WTC11 (cell line): ENCODE measurements at places on chromosomes 3 and 15.

- DNase-seq, result peak; percentile 76
Measured at GRCh38 chr3:49454458-49454857, 15.6 kb upstream of the DAG1 start.

GRCh38 chr3:102182162-102182561 lies 252.7 kb upstream of the ZPLD1 start:
- DNase-seq, result no peak

DNA sequence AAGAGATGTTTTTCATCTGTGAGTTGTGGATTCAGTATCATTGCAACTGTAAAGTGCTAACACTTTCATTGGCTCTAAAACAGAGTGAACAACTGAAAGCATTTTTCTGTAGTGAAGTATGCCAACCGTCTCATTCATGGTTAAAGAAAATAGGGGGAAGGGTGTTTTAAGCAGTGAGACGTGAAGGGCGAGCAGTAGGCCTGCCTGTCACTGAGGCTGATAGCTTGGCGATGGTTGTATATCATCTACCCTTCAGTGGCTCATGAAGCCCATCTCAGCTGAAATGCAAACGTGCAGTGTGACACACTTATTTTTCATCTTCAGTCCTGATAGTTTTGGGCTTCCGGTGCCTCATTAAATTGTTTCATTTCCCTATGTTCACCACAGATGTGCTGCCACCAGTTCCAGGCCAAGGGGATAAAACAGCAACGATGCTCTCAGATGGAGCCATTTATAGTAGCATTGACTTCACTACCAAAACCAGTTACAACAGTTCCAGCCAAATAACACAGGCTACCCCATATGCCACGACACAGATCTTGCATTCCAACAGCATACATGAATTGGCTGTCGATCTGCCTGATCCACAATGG lies 562.0 kb downstream of the ROBO2 start:
- DNase-seq, result no peak

DNA sequence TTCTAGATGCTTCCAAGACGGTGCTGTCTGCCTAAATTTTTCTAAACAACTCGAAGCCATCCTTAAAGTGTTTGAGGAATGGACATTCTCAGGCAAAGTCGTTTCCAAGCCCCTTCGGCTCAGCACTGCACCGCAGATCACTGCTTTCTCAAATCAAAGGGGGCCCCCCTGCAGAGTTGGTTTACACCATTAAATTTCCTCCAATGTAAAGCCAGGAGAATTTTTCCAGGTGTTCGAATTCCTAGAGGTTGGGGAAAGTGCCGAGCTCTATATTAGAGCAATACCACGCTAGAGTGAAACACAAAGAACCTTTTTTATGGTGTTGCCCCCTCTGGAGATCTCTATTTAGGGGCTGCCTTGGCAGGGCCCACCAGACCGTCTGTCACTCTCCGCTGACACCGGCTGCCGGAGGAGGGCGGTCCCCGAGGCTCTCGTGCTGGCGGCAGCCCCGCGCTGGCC lies 277.9 kb upstream of the NR2F2 start:
- DNase-seq, result peak; percentile 40

DNA sequence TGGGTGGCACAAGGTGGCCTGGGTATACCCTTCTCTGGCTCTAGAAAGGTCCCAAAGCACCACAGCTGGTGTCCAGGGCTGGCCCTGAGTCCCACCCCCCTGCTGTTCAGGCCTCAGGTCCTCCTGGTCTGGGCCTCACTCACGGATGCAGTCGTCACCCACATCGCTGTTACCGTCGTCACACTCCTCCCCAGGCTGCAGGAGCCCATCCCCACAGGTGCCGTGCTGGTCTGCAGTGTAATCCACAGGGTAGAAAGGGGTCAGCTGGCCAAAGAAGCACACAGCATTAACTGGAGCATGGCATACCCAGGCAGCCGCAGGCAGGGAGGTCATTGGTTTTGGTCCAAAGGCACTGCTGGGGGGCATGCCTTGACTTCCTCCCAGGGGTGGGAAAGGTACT lies 28.4 kb downstream of the EAF1 start:
- DNase-seq, result no peak

- DNase-seq, result no peak
Measured at GRCh38 chr3:46206282-46207015, 1.7 kb downstream of the CCR1 start.

GRCh38 chr3:41208507-41209220 lies 9.4 kb downstream of the CTNNB1 start:
- DNase-seq, result no peak

DNA sequence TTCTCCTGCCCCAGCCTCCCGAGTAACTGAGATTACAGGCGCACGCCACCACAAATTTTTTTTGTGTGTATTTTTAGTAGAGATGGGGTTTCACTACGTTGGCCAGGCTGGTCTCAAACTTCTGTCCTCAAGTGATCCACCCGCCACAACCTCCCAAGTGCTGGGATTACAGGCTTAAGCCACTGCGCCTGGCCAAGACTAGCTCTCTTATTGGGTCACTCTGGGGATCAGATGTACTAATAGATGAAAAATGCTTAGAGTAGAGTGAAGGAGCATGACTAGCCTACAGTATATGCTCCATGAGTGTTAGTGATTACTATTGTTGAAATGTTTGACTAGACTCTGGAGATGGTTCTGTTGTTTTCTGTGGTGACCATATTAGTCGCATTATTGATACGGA lies 21.8 kb downstream of the RARB start:
- no peak for DNase-seq

DNA sequence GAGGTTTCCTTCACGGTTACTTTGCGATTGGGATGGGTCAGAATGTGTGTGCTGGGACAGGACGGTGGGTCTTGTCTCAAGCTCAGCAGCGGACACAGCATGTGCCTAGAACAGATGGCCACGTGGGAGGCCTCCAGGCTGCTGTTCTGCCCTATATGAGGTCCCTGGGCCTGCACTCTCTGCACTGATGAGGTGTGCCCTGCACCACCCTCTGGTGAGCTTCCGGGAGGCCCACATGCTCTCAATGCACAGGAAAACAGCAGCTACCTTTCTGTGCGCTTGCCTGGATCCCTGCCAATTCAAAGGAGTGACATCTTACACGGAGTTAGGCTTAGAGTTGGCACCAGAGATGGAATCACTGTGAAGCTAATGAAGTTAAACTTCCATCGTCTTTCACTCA lies 59.8 kb downstream of the BOC start:
- DNase-seq, result no peak
